ENCODE measurements at places on chromosomes 12 and 14. TPM values are rescaled to one million over a fixed set of nuclear protein-coding genes. Genes with fewer than 3 reads are reported as not detected.

ATP2B1 gene
- polyA plus RNA-seq, result 52.7 TPM

DNA sequence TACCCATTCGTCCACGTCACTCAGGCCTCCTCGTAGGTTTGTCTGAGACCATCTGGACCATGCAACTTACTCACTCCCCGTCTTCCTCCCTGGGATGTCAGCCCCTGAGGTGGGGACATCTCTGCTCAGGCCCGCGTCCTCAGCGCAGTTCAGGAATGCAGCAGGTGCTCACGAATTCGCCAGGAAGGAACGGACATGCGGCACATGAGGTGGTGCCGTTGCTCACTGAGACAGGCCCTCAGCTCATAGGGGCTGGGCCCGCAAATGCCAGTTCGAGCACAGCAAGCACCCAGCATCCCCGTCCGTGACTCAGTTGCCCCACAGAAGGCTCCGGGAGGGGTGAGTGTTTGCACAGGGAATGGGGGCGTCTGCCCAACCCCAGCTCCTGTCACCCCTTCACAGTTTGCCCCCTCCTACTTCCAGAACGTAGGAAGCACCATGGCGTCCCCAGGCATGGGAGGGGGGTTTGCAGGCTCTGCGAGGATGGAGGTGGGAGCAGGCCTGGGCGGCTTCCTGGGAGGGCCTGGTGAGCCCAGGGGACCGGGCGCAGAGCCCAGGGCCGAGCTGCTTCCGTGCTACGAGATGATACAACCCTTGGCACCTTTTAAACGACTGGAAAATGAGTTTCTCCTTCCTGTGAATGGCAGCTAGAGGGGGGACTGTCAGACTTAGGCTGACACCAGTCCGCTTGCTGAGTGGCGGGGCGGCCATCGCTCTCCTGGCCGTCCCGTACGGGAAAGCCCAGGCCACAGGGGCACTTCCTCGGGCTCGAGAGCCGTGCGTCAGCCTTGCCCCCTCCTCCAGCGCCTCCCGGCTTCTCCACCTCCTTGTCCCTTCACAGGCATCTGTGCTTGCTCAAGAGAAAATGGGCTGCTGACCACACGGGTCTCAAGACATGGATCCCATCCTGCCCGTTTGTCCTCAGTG is 6.9 kb downstream of the GALNT9 start:
- DNase-seq, result no peak

KLHL42 gene
- polyA plus RNA-seq, result 15.5 TPM

DNA sequence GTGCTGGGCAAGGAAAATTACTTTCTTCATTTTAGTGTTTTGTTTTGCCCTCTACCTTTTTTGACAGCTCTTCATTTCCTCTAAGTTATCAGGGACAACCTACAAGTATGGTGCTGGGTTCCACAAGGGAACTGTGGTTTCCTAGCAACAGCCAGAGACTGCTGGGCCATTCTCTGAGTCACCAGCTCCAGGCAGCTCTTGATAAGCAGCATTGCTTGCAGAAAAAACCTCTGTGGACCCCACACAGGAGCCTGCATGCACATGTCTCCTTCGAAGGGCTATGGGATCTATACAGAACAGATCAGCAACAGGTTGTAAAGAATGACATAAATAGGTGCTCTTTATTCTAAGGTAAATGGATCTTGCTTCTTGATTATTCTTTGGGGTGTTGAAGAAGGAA is 81.0 kb upstream of the CCDC196 start:
- DNase-seq, result no peak

Data from A549 (cell line).